ENCODE measurements at places on chromosomes 4 and X. TPM values are rescaled to one million over a fixed set of nuclear protein-coding genes. Genes with fewer than 3 reads are reported as not detected.

Gene LIMCH1
- 15.1 TPM for total RNA-seq

Gene GRIA2
- total RNA-seq, result 2.9 TPM

Gene TCEANC
- 4.6 TPM for total RNA-seq

DNA sequence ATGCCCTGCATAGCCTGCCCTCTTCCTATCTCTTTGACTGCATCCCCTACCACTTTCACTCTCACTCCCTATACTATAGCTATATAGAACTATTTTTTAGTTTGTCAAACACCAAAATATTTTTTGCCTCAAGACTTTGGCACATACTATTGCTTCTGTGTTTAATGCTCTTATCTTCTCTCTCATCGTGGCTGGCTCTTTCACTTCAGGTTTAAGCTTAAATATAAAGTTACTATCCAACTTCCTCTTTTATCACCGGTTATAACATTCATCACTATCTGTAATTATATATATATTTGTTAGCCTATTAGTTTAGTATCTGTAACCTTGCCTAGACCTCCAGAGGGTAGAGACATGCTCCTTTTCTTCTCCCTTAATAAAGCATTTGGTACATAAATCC, 11.5 kb upstream of the HMGB2 start:
- no peak for DNase-seq

GRCh38 chr4:27894951-27895350, 1034.3 kb downstream of the STIM2 start:
- no peak for DNase-seq

DNA sequence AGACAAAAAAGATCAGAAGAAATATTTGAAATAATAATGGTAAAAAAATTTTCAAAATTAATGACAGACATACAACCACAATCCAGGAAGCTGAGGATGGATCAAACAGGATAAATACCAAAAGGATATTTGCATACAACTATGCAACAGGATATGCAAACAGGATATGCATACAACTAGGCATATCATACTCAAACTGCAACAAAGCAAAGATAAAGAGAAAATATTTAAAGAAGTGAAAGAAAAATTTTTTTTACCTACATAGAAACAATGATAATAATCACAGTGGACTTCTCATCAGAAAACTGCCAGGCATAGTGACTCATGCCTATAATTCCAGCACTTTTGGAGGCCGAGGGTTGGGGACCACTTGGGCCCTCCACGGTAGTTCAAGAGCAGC, 11.3 kb upstream of the DHX15 start:
- DNase-seq, result no peak

- peak; percentile 23 for DNase-seq
These were observed 6.9 kb upstream of the HAND2 start for GRCh38 chr4:173536808-173537429.

All from neural crest cell (in vitro differentiated cells).